ENCODE measurements at places on chromosomes 2 and 18.

- no peak for DNase-seq
These were observed 61.0 kb downstream of the CIB4 start for GRCh38 chr2:26580151-26580550.

DNA sequence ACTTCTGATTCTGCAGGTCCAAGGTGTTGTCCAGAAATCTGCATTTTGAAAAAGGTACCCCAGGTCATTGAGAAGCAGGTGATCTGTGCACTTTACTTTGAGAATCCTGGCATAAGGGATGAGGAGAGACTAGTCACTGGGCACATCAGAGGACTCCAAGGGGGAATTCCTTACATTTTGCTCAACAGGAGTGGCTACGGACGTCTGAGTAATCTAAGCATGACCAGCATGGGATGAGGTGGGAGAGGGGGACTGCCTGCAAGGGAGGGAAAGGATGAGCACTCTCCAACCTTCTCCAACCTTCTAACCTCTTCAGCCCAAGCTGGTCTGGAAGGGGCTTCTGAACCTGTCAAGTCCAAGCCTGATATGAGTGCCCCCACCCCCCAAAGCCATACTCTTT is 55.5 kb downstream of the MARCHF4 start:
- no peak for DNase-seq

GRCh38 chr2:149307014-149307413 is 23.4 kb upstream of the LYPD6 start:
- DNase-seq: no peak

DNA sequence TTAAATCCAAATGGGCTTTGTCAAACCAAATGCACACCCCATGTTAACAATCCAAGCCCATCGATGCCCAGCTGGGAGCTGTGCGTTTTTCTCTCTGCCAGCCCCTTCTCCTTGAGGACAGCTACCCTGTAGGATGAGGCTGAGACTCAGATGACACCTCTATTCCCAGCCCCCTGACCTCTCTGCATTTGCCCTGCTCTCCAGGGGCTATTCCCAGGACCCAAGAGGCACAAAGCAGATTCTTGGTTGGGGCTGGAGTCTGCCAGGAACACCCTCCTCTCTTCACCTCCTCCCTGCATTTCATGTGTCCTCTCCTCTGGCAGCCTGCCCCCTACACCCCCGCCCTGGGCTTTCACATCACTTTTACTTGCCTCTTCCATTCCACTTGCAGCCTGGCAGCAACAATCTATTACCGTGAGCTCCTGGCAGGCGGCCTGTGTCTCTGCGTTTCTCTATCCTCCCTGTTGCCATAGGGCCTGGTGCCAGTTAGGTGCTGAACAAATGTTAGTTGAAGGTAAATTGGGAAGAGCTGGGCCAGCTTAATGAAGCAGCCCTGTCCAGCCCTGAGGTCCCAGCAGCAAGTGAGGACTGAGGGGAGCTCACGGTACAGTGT is 51.8 kb downstream of the ADD2 start:
- no peak for DNase-seq

DNA sequence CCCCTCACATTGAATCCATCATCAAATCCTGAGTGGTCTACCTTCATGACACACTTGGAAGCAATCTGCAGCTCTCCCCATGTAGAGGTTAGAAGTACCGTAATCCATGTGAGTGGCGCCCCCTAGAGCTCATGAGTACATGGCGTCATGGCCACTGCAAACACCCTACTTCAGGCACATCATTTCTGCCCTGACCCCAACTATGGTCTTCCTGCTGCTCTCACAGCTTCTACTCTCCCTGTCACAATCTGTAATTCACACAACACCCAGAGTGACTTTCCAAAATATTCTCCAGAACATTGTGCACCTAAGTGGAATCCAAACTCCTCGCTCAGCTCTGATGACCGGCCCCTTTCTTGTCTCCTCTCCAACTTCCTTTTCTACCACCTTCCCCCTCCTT is 141.9 kb downstream of the ANKRD44 start:
- DNase-seq: peak; percentile 84

DNA sequence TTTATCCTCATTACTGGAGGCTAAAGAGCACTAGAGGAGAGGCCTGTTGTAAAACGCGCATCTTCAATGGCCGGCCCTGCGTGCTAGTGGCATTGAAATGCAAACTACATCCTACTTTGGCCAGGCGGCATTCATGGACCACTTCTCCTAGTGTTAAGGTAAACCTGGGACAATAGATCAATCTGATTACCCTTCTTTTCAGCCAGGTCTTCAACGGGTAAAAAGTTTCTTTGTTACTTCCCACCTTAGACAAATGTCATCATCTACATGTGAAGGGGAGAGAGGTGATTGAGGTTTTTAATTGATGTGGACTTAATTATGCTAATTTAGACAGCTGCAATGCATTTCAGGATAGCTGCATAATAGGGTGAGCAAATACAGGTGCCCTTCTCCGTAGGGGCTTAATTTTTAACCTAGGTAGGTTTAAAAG is 628.0 kb downstream of the ZEB2 start:
- no peak for DNase-seq

DNA sequence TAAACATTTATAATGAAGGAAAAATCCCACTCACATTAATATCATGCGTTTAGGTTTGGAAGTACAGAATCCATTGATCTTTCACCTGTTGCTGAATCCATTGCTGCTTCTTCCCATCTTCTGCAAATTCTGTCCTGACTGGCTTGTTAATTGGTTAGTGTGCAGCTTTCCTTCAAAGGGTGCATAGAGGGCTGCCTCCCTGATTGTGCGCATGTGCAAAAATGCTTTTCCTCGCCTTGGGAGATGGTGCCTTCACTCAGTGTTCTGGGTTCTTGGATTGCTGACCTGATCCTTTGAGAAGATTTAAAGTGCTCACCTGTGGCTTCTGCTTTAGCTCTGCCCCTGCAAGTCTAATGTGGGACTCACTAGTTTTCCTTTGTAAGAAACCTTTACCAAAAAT is 231.2 kb downstream of the SNTG2 start:
- no peak for DNase-seq

DNA sequence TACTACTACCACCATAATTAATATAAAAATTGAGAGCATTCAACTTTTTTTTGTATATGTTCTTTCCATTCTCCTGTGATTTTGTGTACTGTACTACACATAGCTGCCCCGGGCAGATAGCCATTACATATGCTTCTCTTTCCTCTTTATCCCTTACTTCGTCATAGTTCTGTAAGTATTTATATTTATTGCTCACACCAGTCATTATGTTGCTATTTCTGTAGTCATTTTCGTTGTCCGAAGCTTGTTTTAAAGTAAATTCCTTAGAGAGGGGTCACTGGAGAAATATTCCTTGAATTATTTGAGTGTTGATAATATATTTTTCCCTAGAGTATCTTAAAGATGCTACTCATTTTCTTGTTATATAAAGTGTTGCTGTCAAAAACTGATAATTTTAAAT is 144.0 kb downstream of the CLIP4 start:
- no peak for DNase-seq

DNA sequence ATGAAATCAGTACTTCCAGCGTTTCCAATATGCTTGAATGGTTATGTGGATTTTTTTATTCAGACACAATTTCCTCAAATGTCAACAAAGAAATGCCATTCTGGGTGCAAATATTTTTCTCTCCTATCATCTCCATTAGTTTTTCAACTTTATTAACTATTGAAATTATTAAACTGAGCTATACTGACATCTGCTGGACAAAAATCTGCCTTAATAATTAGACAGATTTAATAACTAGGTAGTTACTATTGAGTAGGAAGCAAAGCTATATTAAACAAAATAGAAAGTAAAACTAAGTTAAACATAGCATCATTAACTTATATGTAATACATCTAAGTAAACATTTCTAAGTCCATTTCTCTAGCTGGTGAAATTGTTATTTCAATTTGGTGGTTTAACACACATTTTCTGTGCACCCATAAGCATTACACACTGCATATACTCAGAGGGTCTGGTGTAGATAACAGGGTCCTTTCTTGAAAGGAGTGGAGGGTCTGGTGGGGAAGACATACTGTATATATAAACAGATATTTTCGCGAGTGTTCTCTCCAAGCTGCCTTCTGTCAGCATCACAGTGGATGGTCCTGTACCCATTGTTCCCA is 77.0 kb downstream of the LANCL1 start:
- no peak for DNase-seq

- DNase-seq: no peak
These were observed 154.0 kb upstream of the MAP3K20 start for GRCh38 chr2:172921532-172922236.

GRCh38 chr2:128380061-128380889 is 61.6 kb upstream of the HS6ST1 start:
- no peak for DNase-seq

DNA sequence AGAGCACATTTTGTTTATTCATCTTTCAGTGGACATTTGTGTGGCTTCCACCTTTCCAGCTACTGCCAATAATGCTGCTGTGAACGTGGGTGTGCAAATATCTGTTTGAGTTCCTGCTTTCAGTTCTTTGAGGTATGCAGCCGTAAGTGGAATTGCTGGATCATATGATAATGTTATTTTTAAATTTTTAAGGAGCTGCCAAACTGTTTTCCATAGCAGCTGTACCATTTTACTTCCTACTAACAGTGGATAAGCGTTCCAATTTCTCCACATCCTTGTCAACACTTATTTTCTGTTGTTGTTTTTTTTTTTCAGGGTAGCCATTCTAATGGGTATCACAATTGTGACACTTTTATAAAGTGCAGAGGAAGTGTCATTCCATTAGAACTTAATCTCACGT is 162.5 kb downstream of the NCK2 start:
- no peak for DNase-seq

- DNase-seq: no peak
These were observed 31.9 kb downstream of the CCBE1 start for GRCh38 chr18:59665057-59666006.

- DNase-seq: peak; percentile 36
These were observed 119.2 kb downstream of the ETAA1 start for GRCh38 chr2:67516362-67516761.

DNA sequence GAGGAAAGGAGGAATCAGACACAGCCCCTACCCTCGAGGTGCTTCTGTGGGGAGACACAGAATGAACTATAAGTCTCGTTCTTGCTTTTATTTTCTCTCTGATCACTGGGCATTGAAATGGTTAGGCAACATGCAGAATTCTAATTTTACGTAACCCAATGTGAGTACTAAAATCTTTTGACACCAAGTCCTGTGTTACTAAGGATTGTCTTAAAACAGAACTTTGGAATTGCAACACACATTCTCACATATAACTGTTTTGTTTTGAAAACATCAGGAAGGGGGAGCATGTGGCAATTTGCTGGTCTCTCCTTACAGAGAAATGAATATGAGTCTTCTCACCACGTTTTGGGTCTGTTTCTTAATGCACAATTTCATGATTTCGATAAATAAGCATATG is 23.6 kb upstream of the SULT1C4 start:
- DNase-seq: no peak

GRCh38 chr2:144151851-144152250 is 368.1 kb downstream of the ZEB2 start:
- DNase-seq: no peak

Data from colonic mucosa (tissue), 4 donors.